ENCODE measurements at places on chromosomes 11 and 22. TPM values are rescaled to one million over a fixed set of nuclear protein-coding genes. Genes with fewer than 3 reads are reported as not detected.
A peak's percentile ranks its signal among the peaks of the same experiment; 100 is the strongest.

GRCh38 chr11:102138223-102138622, 28.0 kb downstream of the YAP1 start:
- DNase-seq: no peak

GRCh38 chr11:118928101-118928869, 2.6 kb upstream of the BCL9L start:
- no peak for DNase-seq

DNA sequence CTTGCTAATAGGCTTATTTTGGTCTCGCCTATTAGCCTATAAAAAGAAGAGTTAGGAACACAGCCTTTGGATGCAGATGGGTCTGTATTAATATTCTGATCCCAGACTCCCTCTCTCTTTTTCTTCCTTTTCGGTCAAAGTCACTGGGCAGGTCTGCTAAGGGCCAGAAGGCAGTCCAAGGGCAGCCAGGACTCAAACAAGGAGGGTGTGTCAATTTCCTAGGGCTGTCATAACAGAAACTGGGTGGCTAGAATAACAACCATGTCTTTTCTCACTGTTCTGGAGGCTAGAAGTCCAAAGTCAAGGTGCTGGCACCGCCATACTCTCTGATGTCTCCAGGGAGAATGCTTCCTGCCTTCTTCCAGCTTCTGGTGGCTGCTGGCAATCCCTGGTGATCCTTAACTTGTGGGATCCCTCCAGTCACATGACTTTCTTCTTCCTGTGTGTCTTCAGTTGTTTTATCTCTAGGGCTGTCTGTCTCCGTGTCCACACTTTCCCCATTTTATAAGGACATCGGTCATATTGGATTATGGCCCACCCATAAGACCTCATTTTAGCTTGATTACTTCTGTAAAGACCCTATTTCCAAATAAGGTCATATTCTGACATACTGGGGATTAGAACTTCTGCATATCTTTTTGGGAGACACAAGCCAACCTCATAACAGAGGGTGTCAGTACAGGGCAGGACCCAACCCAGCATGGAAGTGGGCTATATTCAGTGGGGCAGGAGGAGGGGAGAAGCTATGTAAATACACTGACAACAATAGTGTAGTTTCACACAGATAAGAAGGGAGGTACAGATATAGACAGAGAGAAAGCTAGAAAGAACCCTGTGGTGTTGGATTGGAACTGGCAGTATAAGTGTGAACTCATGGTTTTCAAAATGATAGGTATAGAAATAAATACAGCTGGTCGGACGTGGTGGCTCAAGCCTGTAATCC, 5.9 kb upstream of the CSF2RB start:
- DNase-seq: no peak

GRCh38 chr11:79857377-79858214, 416.8 kb upstream of the TENM4 start:
- DNase-seq: no peak

- no peak for DNase-seq
Measured at GRCh38 chr22:41000941-41001721, 50.0 kb downstream of the RBX1 start.

GRCh38 chr11:61039916-61040315, 62.4 kb upstream of the CD5 start:
- no peak for DNase-seq

DNA sequence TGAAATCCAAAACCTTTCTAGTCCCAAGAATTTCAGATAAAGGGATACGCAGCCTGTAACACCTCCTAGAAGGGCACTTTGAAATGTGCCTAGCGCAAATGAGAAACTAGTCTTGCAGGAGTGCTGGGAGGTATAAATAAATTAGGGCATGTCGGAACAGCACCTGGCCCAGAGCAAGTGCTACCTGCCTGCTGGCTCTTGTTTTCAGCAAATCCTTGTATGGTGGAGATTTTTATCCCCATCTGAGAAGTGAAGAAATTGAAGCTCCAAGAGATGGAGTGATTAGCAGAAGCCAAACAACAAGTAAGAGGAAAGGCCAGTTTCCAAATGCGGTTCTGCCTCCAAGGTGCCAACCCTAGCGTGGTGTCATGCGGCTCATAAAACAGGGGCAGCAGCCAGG, 36.7 kb upstream of the TFIP11 start:
- no peak for DNase-seq

- DNase-seq: no peak
Measured at GRCh38 chr11:27611947-27612455, 88.3 kb downstream of the BDNF start.

DNA sequence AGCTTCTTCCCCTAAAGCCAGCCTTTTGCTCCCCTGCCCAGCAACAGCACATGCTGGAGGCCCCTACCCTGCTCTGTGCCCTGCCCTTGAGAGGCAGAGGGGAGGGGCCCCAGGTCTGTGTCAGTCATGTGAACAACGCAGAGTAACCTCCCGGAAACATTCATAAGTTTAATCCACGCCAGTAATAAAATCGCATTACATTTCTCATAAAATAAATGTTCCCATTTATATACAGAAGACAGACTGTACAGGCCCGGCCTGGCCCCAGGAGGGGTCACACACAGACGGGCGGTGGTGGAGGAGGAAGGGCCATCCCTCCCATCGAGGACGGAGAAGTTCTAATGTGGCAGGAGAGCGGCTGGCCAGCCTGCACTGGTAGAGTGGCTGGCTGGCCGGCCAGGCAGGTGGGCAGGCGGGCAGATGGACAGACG, 39.5 kb downstream of the LMO1 start:
- DNase-seq: no peak

GRCh38 chr11:75066061-75066460, 30.6 kb downstream of the OR2AT4 start:
- no peak for DNase-seq

GRCh38 chr11:28168718-28169117, 60.5 kb downstream of the METTL15 start:
- DNase-seq: no peak

DNA sequence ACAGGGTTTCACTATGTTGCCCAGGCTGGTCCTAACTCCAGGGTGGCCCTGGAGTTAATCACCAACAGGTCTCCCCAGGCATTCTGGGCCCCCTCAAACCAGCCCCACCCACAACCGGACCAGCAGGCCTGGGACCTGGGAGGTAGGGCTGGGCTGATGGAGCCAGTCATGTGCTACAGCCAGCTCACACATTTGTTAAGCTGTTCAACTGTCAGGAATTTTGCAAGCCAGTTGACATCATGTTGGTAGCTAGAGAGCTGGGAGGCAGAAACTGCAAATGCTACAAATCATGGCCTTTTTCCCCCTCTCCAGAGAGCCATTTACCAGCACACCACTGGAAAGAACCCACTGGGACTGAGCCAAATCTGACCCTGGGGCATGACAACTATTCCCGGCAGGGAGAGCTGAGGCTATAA, 6.8 kb downstream of the ARHGAP1 start:
- DNase-seq: no peak

GRCh38 chr11:73240190-73240781, 22.2 kb downstream of the P2RY2 start:
- DNase-seq: peak; percentile 9

- no peak for DNase-seq
Measured at GRCh38 chr22:38930512-38930911, 26.9 kb upstream of the APOBEC3A start.

GRCh38 chr22:43879901-43880540, 11.8 kb downstream of the PNPLA5 start:
- DNase-seq: no peak

GRCh38 chr22:40423310-40423688, 52.9 kb downstream of the SGSM3 start:
- no peak for DNase-seq

DNA sequence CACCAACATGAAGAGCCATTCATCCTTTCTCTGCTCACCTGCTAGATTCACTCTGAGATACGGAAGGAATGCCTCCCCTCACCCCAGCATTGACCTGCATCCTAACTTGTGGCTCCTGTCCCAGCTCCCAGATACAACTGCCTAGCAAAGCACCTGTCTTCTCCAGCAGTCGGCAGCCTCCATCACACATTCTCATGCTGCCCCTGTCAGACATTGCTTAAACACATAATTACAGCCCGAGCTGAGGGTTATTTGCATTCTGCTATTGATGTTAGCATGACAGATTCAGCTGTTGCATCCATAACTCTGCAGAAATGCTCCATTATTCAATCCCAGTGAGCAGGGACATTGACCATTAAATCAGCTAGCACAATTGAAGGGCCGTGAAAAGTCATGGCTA, 184.4 kb upstream of the NARS2 start:
- DNase-seq: no peak

DNA sequence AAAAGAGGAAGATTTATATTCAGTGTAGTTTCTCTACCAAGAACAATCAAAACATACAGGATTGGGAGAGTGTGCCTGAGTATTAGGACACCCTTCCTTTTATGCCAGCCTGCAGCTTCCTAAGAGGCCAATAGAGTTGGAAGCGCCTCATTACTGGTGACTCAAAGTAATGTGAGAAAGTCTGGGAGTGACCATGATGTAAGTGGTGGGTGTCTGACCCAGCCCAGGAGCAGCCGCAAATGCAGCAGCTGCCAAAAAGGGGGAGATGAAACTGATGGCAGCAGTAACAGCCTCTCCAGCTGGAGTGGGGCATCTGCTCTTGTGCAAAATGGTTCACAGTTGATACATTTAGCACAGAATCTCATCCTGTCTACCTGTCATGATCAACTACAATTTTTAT, 62.0 kb downstream of the ZNF280B start:
- no peak for DNase-seq

- DNase-seq: no peak
Measured at GRCh38 chr11:11082646-11083045, 224.8 kb upstream of the ZBED5 start.

DNA sequence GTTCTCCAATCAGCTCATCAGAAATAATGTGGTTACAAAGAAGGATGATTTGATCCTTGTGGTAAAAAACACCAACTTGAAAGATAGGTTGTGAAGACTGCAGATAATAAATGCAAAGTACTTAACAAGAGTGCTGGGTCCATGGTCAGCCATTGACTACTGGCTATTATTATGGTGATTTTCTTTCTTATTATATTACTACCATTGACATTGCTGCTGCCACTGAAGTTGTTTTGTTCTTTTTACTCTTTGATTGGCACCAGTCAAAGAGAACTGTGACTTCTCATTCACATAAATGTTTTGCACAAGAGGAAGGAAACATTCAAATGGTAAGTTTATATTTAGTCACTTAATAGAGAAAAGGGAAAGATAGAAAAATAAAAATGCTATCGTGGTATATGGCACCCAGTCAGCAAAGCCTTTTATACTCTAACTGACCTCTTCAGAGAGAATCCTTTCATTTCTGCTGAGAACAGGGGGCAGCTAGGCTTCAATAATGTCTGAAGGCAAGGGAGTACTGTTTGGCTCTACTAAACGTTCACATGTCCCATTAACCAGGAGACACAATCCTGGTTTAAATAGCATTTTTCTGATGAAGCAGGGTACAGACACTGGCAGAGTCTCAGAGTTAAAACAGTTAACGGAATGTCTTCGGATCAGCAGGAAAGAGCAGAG, 64.8 kb downstream of the LRRC4C start:
- DNase-seq: no peak

DNA sequence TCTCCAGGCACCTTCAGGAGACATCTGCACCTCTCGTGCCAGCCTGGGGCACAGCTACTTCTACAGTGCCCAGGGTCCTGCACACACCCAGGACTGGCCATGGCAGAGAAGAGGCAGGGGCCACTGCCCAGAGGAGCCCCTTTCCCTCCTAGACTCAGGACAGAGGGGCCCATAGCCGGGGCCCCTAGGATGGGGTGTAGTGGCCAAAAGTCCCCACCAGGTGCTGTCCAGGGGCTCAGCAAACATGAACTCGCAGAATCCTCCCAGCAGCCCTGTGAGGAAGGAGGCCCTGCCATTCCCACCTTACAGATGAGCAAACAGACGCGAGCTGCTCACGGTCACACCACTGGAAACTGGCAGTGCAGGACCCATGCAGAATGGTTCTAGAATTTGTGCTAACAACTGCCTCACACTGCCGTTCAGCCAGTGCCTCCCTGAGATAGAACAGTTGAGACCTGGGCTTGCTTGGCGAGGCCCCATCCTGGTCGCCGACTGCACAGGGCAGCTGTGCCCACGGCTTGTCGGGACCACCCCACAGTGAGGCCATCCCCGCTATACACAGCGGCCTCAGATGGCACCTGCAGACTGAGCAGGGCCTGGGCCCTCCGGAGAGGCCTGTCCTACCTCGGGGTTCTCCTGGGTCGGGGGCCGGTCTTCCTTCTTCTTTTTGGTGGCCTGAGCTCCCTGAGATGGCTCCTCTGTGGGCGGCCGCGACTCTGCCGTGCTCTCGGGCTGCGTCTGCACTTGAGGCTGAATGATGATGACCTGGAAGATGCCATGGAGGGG, 96.4 kb downstream of the PHF21B start:
- no peak for DNase-seq

DNA sequence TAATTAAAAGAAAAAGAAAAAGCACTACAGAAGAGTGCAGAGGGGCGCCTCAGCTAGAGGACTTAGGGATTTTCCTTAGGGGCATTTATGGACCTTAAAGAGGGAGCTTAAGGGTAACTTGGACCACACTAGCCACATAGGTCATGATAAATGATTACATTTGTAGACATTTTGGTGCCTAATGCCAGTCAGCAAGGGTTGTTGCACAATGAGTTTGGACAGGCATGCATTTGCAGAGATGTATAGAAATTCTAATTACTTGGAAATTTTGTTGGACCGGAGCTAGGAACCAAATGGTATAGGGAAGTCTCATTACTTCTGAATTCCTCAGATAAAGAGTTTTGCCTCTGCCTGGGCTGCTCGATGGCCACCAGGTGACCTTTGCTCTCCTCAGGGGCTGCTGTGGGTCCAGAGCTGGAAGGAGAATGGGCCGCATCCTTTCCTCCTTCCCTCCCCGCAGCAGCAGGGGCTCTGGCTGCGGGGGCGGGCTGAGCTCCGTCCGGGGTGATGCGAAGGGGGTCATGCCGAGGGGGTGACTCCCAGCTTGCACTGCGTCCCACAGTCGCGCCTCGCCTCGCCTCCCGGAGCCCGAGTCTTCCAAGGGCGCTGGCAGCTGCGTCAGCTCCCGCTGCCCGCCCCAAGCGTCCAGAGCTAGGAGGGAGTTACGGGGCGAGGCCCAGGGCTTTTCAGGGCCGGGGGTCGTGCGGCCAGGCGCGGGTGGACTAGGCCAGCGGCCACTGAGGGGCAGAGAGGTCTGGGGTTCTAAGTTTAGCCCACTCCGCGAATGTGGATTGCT, 20.3 kb upstream of the MALAT1 start:
- no peak for DNase-seq

DUSP8 gene
- 3.4 TPM for polyA plus RNA-seq

SAA1 gene
- polyA plus RNA-seq: 3.4 TPM

TRIM48 gene
- not detected for polyA plus RNA-seq

OR6A2 gene
- 0.04 TPM for polyA plus RNA-seq

KDM4D gene
- polyA plus RNA-seq: 0.97 TPM

GGT5 gene
- 13.3 TPM for polyA plus RNA-seq

RNF214 gene
- polyA plus RNA-seq: 17.1 TPM

LARGE2 gene
- polyA plus RNA-seq: 0.05 TPM

TTC17 gene
- 104 TPM for polyA plus RNA-seq

BLID gene
- polyA plus RNA-seq: 0.16 TPM

RCOR2 gene
- 1.6 TPM for polyA plus RNA-seq

Measured in BJ (cell line).